Stimulated activated CD4-positive, alpha-beta T cell treated with anti-CD3 and anti-CD28 coated beads, Interleukin-1b, Interleukin-23, amount 100 ng/mL, for 48 hours (primary cell): ENCODE measurements at places on chromosomes 16 and 17.

- no peak for DNase-seq
Measured at GRCh38 chr16:63938661-63939060, 1183.2 kb downstream of the CDH11 start.

DNA sequence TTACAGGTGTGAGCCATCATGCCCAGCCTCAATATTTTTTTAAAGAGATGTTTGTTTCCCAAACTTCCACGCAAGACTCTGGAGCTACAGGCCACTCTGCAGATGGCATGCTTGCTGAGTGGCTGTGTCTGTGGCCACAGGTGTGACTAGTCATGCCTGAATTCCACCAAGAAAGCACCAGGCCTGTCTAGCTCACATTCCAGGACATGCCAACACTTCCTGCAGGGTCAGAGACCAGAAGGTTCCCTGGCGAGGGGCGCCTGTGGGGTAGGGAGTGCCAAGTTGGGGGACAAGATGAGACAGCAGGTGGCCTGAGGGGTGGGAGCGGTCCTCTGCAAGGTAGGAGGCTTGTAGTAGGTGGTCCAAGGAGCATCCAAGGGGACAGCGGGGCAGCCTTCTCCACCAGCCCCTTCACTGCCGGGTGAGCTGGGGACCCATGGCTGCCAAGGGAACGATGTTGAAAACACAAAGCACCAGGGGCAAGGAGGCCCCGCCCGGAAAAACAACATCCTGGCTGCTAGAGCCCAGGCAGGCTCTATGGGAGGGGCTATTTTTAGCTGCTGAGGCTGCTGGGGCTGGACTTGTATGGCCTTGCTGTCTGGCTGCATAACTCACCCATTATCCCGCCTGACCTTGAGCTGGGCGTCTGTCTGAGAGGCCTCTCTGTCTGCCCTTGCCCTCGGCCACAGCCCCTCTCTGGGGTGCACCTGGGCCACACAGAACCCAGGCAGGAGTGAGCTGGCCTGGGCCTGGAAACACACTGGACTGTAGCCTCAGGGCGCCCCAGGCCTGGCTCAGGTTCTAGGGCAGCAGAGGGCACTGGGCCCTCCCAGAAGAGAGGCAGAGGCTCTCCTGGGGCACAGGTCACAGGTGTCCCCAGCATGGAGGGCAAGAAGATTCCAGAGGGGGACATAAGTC is 5.7 kb downstream of the TRIM47 start:
- DNase-seq, result no peak

DNA sequence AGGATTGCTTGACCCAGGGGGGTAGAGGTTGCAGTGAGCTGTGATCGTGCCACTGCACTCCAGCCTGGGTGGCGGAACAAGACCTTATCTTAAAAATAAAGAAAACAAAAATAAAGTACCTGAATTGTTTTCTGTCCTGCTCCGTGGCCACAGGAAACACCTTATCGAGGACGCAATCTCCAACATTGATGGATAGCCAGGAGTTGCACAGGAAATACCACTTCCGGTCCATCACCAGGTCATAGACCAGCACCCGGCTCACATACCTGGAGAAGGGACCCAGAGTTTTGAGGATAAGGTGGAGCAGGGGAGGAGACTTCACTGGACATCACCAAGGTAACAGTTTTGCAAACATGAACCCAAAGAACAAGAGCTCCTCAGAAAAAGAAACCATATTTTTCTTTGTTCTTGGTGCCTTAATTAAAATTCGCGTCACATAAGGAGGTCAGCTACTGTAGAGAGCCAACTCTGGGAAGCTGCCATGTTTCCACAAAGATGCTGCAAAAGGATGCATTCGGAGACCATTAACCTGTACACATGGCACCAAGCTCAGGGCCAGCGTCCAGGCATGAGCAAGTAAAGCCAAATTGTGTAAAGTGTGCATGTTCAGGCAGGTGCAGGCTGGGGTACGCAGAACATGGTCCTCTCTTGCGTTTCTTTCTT is 55.6 kb upstream of the GCSH start:
- no peak for DNase-seq

- DNase-seq, result no peak
Measured at GRCh38 chr17:12815642-12816141, 26.4 kb downstream of the ARHGAP44 start.

DNA sequence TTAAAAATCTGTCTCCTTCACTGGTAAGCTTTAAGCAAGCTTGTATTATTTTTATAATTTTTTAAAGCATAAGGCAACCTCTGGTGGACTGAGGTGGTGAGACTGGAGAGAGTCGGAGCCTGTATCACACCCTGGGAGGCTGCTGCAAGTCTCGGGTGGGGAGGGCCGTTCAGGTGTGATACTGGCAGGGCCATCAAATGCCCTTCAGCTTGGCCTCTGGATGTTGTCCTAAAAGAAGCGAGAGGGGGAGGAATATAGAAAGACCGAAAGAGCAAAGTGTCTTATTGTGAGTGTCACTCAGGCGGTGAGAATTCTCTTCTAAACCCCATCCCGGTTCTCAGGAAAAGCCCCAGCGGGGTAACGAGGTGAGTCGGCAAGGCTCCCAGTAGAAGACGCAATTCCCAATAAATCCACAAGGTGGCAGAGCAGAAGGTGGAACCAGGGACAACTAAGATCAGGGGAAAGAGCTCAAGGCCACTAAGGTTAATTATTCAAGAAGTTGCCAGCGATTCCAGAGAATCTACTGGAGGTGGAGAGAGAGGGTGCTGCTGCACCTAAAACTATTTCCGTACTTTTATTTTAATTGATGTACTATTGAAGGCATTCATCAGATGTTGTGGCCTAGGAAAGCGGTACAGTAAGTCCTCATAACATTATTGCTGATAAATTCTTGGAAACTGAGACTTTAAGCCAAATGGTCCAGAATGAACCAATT is 14.1 kb downstream of the C17orf67 start:
- DNase-seq, result peak; percentile 74

DNA sequence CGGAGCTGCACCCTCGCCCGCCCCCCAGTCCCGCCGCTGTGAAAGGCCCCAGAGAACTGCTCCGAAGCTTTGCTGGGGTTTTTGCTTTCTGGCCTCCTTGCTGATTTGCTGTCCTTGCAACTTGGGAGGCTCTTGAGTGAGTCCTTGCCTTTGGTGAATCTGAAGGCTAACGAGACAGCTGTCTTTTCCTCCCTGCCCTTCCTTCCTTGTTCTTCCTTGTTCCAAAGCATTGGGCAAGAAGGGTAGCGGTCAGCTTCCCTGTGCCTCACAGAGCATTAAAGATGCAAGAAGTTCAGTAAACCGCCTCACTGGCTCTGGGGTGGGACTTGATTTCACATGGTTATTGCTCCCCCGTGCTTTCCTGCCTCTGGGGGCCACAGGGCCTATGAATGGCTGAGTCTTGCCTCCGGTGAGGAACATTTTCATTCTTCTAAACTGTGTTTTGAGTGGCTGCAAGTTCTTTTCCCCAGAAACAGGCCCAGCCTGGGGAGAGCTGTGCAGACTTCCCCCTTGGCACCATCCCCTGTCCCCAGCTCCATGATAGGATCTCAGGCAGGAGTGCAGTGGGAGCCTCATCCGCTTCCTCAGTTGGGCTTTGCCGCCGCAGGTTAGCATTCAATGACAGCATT is 1.4 kb downstream of the YPEL2 start:
- no peak for DNase-seq

DNA sequence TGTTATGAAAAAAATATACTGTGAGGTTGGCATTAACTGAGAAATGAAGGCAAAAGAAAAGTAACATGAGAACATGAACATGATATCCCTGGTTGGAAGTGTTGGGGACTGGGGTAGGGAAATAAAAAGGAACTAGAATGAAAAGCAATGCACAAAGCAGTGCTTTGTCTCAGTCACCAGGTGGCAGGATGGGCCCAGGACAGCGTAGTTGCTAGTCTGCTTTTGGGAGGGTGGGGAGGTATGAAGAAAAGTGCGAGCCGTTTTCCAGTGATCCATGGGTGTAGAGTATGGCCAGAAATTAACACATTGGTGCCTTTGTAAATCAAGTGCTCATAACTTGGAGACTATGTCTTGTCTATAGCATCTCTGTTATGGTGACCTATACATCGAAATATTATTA is 662.5 kb upstream of the SALL1 start:
- DNase-seq, result no peak

GRCh38 chr17:60087882-60088669 is 9.4 kb upstream of the HEATR6 start:
- no peak for DNase-seq
